Stimulated activated CD8-positive, alpha-beta memory T cell treated with anti-CD3 and anti-CD28 coated beads, Interleukin-15, amount 100 ng/mL, for 4 hours (primary cell): ENCODE measurements at places on chromosomes 4 and X.

- DNase-seq: no peak
Measured at GRCh38 chr4:145843148-145843547, 95.5 kb downstream of the ZNF827 start.

DNA sequence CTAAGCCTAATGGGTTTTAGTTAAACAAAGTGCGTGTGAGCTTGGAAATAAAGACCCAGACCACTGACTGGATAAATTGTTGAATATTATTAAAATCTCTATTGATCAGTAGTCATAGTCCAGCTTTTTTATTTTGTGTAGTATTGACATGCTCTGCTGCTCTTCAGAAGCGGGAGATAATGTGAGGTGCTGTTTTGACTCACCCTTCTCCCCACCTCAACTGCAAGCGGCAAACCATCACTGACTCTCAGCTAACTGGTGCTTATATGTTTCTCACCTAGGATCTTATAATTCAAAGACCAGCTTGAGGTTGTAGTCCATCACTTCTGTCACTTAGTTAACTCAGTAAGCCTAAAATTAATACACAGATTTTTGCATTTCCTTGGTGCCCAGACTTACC, 72.2 kb downstream of the COMMD8 start:
- no peak for DNase-seq

DNA sequence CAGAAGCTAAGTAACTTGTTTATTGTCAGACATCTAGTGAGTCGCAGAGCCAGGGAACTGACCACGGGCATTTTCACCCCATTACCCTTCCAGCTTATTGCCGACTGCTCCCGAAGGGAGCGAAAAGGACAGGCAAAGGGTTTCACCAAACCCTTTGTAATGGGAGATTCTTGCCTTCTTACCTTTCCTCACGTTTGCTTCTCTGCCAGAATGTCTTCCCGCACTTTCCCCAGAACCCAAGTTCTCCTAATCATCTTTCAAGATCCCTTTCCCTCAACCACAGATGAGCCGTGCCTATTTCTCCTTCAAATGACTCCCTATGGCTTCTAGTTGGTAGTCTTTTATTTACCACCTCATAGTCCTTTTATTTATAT, 520 bp upstream of the SRP72 start:
- DNase-seq: no peak

- no peak for DNase-seq
Measured at GRCh38 chrX:17007134-17007768, 60.8 kb downstream of the REPS2 start.

- DNase-seq: no peak
Measured at GRCh38 chrX:150581093-150581775, 12.8 kb downstream of the MTM1 start.

GRCh38 chrX:149487292-149487691, 17.8 kb downstream of the IDS start:
- no peak for DNase-seq

DNA sequence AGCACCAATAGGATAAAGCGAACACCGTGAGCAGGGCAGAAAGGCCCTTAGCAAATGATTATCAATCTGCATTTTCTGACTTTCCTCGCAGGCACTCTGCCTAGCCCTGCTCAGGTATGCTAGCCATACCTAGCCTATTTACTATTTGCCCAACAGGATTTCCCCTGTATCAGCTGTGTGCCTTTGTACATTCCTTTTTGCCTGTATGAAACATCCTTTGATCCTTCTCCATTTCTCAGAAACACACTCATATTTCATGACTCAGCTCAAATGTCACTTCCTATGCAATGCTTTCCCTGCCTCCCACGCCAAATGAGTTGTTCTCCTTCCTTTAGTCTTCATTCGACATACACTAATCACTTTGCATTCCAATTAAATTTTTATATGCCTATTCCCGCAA, 37.2 kb downstream of the PCDH7 start:
- no peak for DNase-seq

DNA sequence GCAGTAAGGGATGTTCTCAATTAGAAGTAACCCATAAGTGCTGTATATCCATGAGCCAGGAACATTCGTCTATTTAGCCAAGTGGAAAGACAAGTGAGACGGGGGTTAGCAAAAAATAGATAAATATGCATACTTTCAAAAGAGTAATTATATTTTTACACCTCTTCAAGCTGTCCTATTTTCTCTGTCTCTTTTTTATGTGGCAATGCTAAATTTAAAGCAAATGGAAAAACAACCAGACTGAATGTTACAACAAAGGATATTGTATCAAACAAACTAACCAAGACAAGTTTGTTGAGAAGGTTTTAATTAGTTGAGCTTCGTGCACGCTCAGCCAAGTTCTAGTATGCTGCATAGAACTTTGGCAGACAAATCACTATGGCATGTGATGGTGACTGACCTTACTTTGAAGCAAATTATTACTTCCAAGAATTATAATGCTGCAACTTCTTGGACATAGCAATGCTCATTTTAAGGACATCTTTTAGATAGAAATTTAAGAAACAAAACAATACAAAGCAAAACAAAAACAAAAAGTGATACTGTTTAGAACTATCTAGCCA, 61.4 kb upstream of the TMEM150C start:
- no peak for DNase-seq

- no peak for DNase-seq
Measured at GRCh38 chr4:40699648-40700047, 50.1 kb upstream of the NSUN7 start.

- DNase-seq: no peak
Measured at GRCh38 chr4:891747-892146, 40.4 kb downstream of the GAK start.

- no peak for DNase-seq
Measured at GRCh38 chr4:53858744-53859143, 205.7 kb downstream of the CHIC2 start.
